ENCODE measurements at places on chromosomes 1 and 21. TPM values are rescaled to one million over a fixed set of nuclear protein-coding genes. Genes with fewer than 3 reads are reported as not detected.

GRCh38 chr1:241548008-241548407 lies 15.8 kb downstream of the KMO start:
- DNase-seq = no peak

- no peak for DNase-seq
Measured at GRCh38 chr1:20466273-20466672, 19.7 kb downstream of the CAMK2N1 start.

DNA sequence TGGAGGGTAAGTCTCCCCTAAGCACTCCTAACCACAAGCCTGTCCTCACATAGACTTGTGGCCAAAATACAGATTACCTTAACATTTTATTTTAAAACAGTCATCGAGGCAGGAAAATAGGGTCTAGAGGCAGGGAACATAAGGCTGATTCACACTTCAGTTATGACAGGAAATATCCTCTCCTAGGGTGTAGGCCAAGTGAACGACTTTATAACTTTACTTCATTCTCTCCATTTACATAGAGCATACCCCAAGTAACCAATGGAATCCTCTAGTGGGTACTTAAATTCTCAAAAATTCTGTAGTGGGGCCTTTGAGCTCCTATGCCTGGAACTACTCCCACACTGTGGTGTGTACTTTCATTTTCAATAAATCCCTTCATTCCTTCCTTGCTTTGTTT lies 113.0 kb downstream of the WDR3 start:
- DNase-seq = no peak

DNA sequence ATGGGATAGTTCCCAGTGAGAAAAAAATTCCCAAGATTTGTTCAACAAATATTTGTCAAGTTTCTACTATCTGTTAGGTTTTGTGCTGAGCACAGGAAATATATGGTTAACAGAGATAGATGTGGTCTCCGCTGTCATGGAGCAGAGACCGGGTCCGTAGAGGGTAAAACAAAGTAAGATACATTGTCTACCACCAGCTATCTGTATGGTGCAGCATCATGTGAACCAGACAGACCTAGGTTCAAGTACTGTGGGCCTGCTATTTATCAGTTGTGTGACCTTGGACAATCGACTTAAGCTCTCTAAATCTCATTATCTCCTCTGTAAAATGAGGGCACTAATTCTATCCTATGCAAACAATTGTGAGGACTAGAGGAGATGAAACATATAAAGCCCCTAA lies 109.8 kb downstream of the DUSP10 start:
- DNase-seq = no peak

DNA sequence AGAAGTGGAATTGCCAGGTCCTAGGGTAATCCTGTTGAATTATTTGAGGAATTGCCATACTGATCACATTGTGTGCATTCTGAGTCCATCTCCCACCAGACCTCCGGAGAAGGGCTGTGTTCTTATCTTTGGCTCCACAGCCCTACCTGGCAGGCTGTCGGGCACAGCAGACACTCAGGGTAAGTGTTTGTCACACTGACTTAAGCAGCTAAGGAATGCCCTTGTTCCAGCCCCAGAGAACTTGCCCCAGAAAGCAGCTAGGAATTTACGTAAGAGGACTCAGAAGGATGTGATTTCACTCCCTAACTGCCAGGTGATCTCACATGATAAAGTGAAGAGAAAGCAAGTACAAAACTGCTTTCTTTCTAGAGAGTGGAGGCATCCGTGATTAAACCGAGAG lies 21.0 kb downstream of the VASH2 start:
- DNase-seq = no peak

GRCh38 chr1:110053552-110054428 lies 16.7 kb downstream of the ALX3 start:
- peak; percentile 58 for DNase-seq

GRCh38 chr1:17307946-17308345 lies at the start of gene PADI4:
Gene PADI4, plus strand, starts transcription at chr1:17308197. Its CDS starts 26 bp downstream, at chr1:17308223.
- DNase-seq = no peak

GRCh38 chr1:33462405-33463164 lies 9.9 kb upstream of the ZSCAN20 start:
- DNase-seq = no peak

DNA sequence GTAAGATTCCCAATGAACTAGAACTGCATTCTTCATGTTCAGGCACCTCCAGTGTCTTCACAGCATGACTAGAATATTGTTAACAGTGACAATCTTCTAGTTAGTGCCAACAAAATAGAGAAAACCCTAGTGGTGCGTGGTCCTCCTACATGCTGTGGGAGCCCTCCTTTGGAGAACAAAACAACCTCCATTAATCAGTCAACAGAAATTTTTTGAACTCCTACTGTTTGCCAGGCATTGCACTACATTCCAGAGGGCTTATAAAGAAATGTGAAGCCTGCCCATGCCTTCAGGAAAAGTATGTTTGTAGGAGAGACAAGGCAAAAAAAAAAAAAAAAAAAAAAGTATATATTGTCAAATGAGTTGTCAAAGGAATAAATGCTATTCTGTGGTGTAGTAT lies 252.7 kb downstream of the LRRC40 start:
- no peak for DNase-seq

- no peak for DNase-seq
Measured at GRCh38 chr1:229894532-229894931, 172.5 kb upstream of the GALNT2 start.

GRCh38 chr1:212686069-212686468 lies 13.6 kb downstream of the BATF3 start:
- DNase-seq = no peak

DNA sequence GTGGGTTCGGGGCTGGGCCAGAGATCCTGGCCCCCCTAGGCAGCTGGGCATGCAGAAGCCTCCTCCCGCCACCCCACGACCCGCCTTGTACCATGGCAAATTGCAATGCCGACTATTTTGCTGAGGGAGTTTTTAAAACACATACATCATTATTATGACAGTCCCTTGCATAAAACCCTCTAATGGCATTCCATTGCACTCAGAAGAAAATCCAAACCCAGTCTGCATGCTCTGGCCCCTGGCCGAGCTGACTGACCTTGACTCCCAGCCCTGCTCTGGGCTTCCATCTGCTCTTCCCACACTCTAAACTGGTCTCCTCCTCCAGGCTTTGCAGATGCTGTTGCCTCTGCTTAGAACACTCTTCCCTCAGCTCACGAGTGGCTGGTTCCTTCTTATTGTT lies 28.0 kb downstream of the PADI2 start:
- no peak for DNase-seq

- no peak for DNase-seq
Measured at GRCh38 chr1:208107425-208108212, 136.6 kb downstream of the PLXNA2 start.

GRCh38 chr21:26941421-26941820 lies 25.5 kb downstream of the ADAMTS5 start:
- no peak for DNase-seq

GRCh38 chr21:26397545-26397944 lies 175.5 kb downstream of the CYYR1 start:
- no peak for DNase-seq

- DNase-seq = no peak
Measured at GRCh38 chr1:212181015-212181882, 104.0 kb upstream of the PPP2R5A start.

CRNN gene
- total RNA-seq = not detected

NCMAP gene
- 0.13 TPM for total RNA-seq

SLC50A1 gene
- 26.6 TPM for total RNA-seq

CNN3 gene
- total RNA-seq = 2.2 TPM

CSF3R gene
- 1.3 TPM for total RNA-seq

SIPA1L2 gene
- total RNA-seq = 4.9 TPM

PRKAA2 gene
- total RNA-seq = not detected

CTSE gene
- not detected for total RNA-seq

DPT gene
- not detected for total RNA-seq

Data from naive thymus-derived CD4-positive, alpha-beta T cell (primary cell).